Vein endothelial cell (primary cell): ENCODE measurements at places on chromosomes 13 and 19. TPM values are rescaled to one million over a fixed set of nuclear protein-coding genes. Genes with fewer than 3 reads are reported as not detected.

Gene ZNF548
- total RNA-seq = 14.2 and 16.3 TPM in 2 replicates

Gene EDDM13
- total RNA-seq = 0.33 TPM in 1 of 2 replicates, not detected in the other

Gene PPFIA3
- 2.8 and 4.9 TPM in 2 replicates for total RNA-seq

Gene ATP8A2
- under 0.01 and 0.10 TPM in 2 replicates for total RNA-seq

Gene ZNF541
- total RNA-seq = 0.19 and 0.33 TPM in 2 replicates

Gene TMPRSS9
- total RNA-seq = not detected in 2 replicates

Gene TEX29
- not detected in 2 replicates for total RNA-seq

Gene TBC1D4
- 57.8 and 62.1 TPM in 2 replicates for total RNA-seq

Gene BTBD2
- total RNA-seq = 52.0 and 91.8 TPM in 2 replicates

Gene UBL3
- total RNA-seq = 12.4 and 18.1 TPM in 2 replicates

Gene ADGRL1
- 6.9 and 8.5 TPM in 2 replicates for total RNA-seq

Gene CYP4F2
- not detected in 2 replicates for total RNA-seq

Gene GNG8
- total RNA-seq = not detected in 2 replicates

Gene TEX26
- total RNA-seq = not detected in 2 replicates
